ENCODE measurements at places on chromosomes 12 and 14.

- DNase-seq, result no peak
Observed at GRCh38 chr12:123099560-123100192, 51.2 kb downstream of the PITPNM2 start.

- DNase-seq, result no peak
Observed at GRCh38 chr12:131511391-131511802, 199.5 kb upstream of the SFSWAP start.

DNA sequence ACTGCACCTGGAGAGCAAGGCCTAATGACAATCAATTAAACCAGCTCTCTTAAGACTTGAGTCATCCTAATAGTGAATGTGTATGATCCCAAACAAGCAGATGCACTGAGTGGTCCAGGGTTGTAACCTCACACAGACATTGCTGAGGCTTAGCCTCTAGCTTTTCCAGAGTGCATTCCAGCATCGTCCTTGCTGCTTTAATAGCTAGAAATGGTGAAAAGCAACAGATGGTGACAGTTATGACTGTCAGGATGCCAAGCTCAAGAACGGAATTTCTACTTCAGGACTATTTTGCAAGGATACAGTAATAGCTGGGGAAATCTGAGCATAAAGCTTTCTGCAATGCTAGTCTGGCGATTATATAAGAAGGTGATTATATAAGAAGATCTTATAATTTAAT lies 34.6 kb downstream of the PTPRR start:
- no peak for DNase-seq

DNA sequence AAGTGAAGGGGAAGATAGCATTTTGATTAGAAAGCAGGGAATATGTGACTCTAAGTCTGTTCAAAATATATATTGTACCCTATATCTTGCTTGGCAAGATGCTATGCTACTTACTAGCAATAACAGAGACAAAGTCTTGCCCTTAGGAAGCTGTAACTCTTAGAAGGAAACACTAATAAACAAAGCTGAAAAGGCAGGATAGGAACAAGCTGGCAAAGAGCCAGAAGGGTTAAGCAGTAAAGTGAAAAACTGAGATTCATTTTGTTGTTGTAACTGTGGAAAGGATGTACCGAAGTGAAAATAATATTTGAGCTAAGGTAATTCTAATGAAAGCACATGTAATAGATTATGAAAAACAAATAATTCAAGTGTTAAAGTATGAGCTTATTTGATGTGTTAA lies 527.1 kb upstream of the FLRT2 start:
- DNase-seq, result no peak

DNA sequence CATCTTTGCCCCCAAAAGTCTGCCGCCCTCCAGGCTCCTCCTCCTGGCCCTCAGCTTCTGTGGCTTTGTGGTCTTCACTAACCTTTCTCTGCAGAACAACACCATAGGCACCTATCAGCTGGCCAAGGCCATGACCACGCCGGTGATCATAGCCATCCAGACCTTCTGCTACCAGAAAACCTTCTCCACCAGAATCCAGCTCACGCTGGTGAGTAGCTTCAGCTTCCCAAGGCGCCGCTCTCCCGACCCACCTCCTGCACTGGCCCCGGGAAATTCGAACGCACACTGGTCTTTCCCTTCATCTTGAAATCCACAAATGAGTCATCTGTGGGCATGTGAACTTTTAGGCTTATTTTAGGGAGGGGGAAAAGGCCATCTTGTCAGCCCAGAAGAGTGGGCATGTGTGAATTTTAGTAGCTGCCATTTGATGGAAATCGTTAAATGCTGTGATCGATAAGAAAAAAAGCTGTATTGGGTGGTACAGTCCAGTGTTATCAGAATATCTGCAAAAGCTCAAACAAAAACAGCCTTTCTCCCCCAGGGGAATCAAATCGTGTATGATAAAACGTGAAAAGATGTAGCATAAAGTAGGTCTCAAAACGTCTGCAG lies 700 bp downstream of the SLC35E3 start:
- peak; percentile 17 for DNase-seq

DNA sequence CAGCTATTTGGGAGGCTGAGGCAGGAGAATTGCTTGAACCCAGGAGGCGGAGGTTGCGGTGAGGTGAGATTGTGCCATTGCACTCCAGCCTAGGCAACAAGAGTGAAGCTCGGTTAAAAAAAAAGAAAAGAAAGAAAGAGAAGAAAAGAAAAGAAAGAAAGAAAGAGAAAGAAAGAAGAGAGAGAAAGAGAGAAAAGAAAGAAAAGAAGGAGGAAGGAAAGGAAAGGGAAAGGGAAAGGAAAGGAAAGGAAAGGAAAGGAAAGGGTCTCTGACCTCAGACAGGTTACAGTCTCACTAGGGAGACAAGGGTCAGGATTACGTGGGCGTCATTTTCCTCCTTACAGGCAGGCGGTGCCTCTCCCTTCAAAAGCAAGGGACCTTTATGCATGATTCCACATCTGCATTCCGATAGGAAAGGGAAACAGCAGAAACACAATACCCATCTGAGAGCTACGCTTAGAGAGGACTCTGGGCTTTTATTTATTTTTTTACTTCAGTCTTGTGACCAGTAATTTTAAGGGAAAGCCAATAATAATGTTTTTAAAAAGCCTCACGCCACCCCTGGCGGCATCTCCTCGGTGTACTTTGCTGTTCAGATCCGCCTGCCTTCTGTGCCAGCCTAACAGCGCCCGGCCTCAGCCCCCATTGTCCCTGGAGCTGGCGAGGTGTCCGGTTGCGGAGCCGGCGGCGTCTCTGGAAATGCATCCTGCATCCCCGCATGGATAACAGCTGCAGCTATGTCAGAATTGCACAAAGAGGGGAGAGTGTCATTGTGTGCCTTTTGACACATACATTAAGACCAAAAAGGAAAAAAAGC lies 945 bp upstream of the HIP1R start:
- DNase-seq, result peak; percentile 33

- no peak for DNase-seq
Observed at GRCh38 chr14:74980398-74980730, 22.4 kb upstream of the EIF2B2 start.

DNA sequence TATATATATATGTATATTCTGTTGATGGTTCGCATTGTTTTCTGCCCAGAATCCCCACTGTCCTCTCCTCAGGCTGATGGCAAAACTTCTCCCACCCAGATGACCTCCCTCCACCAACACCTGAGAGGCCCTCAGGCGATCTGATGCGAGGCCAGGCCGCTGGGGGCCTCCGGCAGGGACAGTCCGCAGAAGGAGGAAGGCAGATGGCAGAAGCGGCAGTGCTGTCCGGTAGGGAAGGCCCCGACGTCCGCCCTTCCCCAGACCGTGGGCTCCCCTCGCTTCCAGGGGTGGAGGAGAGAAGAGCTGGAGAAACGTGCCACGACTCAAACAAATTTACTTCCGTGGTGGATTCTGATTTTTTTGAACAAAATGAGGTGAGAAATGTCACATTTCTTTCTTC lies 178.3 kb upstream of the RGS6 start:
- DNase-seq, result no peak

DNA sequence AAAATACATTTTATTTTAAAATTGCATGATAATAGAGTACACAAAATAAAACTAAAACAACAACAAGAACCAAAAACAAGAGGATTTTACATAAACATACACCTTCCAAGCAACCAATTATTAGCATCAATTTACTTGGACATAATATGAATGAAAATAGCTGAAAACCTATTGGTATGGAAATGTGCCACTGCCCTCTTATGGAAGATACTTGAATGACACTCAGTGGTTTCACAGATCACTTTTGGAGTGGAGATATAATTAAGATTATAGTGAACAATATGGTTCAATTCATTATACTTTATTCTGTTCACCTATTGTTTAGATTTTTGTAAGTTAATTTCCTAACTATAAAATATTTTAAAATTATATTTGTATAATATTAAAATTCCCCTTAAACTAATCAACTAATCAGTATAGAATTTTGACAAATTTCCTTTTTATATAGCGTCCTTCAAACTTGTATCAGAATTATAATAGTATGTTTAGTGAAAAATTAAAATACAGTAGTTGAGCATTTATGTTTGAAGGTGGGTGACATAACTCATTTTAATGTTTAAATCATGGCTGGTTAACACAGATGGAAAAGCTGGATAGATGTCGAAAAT lies 70.1 kb downstream of the SLC6A15 start:
- no peak for DNase-seq

GRCh38 chr14:72154645-72155378 lies 222.6 kb downstream of the RGS6 start:
- no peak for DNase-seq

DNA sequence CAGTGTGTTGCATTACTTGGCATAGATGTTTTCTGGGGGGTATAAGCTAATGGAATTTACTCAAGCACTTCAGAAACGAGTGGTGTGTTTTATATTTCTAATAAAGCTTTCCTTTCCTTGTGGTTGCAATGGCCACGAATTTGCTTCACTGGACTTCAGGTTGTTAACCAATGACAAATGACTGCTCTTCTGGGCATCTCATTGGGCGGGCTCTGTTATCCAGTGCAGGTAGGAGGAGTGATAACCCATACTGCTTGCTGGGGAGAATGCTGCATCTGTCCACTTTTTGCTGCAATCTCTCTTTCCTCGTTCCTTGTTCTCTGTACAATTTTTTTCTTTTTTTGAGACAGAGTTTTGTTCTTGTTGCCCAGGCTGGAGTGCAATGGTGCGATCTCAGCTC lies 80.0 kb upstream of the RPH3A start:
- DNase-seq, result no peak
